Umbilical cord (tissue), 2 donors: ENCODE measurements at places on chromosomes 1 and 21. TPM values are rescaled to one million over a fixed set of nuclear protein-coding genes. Genes with fewer than 3 reads are reported as not detected.

Gene GRHL3
- 28.4 TPM for total RNA-seq

Gene S100A8
- total RNA-seq = 16.6 TPM

DNA sequence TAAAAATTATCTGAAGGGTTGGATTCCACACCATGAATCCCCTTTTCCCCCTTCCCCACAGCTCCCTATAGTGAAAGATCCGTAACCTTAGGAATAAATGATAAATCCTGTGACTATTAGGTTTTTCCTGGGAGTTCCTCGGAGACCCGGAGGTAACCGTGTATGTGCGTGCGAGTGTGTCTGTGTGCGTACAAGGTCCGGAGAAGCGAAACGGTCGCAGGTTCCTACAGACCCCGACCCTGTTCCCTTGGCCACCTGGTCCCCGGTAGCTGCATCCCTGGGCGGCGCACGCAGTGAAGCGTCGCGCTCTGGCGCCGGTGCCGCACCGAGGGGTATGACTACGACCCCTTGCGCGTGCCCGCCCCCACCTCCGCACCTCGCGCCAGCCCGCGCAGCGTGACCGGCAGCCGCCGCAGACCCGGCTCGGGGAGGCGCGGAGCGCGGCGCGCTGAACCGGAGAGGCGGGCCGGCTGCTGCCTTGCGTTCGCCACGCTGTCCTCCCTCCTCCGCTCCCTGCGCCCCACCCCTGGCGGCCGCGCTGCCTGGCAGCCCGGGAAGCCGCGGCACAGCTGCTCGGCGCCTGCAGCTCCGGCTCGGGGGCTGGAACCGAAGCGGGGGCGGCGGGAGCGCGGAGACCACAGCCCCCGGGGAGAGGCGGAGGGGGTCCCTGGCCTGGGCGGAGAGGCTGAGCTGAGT, at the start of gene AK5:
AK5 (plus strand) TSS at position 529 of the 696 bp plus-strand sequence. CDS start 295 bp downstream, outside the sequence.
- DNase-seq = peak; percentile 35

DNA sequence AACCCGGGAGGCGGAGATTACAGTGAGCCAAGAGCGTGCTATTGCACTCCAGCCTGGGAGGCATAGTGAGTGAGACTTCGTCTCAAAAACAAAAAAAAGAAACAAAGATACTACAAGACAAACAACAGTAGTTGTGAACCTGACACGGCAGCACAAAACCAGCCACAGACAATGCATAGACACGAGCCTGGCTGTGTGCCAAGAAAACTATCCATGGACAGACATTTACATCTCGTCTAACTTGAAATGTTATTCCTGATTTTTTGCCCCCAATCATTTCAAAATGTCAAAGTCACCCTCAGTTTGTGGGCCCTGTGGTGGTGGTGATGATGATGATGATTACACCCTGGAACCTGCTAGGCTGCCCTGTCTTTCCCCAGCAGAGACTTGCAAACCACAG, 6.3 kb downstream of the KLHL21 start:
- DNase-seq = no peak

- no peak for DNase-seq
Observed at GRCh38 chr21:44914176-44914874, 6.4 kb downstream of the ITGB2 start.

DNA sequence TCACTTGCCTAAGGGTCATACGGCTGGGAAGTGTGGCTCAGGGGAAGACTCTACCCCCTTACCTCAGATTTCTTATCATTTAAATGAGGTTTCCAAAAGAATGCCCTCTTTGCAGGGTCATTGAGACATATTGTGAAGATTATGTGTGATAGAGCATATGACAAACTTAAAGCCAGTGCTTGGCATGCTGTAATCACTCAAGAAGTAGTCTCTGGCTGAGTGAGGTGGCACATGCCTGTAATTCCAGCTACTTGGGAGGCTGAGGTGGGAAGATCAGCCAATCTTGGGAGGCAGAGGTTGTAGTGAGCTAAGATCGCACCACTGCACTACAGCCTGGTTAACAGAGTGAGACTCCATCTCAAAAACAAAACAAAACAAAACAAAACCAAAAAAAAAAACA, 7.5 kb upstream of the LDLRAD2 start:
- no peak for DNase-seq

DNA sequence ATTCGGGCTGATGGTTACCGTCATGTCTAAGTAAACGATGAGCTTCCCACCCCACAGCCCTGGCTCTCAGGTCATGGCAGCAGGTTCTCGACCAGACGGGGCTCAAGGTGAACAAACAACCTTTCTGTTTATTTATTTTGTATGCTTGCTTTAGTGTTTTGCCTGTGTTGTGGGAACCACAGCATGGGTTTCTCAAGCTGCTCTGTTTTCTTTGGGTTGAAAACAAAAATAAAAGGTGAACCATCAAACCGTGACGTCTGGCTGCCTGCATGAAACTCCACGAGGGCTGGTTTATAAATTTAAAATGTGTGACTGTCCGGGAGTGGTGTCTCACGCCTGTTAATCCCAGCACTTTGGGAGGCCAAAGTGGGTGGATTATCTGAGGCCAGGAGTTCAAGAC, 28.0 kb downstream of the TMEM51 start:
- no peak for DNase-seq

DNA sequence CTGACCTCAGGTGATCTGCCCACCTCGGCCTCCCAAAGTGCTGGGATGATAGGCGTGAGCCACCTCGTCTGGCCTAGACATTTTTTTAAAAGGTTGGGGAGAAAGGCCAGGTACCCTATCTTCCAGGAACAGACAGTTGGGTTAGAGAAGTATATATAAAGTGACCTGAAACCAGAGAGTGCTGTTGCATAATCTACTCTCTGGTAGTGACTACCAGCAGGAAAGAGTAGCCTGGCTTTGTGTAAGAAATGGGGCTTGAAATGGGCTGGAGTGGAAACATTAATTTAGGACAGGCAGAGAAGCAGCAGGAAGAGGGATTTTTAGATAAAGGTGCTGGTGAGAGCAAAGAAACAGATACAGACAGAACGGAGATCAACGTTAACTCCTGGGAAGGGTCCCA, 125.8 kb upstream of the HOOK1 start:
- DNase-seq = peak; percentile 72

- no peak for DNase-seq
Observed at GRCh38 chr1:170001266-170001665, 73.2 kb downstream of the KIFAP3 start.

DNA sequence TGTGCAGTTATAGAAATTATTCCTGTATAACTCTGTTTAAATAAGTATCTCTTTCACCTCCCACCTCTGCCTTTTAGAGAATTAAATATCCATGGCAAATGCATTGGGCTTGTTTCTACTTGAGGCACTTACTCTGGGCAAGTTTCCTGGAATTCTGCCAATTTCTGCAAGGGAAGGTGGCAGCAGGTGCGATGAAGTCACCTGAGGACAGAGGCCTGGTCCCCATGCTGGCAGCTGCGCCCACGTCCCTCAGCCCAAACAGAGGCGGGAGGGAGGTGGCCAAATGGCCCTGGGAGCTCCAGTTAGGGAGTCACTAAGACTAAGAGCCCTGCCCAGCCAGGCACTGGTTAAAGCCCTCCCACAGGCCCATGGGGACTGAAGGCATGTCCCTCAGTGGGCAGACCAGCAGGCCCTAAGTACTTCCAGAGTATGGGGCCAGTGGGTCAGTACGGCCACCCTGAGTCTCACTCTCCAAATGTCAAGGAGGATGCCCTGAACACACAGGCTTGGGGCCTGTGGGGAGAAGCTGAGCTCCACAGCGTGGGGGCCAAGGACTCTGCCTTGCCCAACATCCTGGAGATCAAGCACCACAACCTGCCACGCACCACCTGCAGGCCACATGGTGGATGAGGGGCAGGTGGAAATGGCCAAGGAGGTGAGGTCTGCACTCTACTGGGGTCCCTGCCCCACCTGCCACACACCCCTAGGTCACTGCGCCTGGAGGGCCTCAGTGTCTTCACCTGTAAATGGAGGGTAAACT, 19.4 kb downstream of the ACOT7 start:
- DNase-seq = no peak

DNA sequence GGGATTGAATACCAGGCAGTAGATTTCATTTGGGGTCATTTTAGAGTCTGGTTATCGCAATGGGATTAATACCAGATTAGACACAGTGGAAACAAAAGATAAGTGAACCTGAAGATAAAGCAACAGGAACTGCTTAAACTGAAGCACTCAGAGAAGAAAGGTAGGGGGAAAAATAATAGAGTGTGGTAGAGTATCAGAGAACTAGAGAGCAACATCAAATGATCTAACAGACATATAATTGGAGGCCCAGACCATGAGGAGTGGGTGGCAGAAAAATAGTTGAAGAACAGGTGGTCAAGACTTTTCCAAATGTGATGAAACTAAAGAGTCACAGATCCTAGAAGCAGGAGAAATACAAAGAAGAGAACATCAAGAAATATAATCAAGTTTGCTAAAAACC, 484.3 kb downstream of the CAMTA1 start:
- DNase-seq = no peak

DNA sequence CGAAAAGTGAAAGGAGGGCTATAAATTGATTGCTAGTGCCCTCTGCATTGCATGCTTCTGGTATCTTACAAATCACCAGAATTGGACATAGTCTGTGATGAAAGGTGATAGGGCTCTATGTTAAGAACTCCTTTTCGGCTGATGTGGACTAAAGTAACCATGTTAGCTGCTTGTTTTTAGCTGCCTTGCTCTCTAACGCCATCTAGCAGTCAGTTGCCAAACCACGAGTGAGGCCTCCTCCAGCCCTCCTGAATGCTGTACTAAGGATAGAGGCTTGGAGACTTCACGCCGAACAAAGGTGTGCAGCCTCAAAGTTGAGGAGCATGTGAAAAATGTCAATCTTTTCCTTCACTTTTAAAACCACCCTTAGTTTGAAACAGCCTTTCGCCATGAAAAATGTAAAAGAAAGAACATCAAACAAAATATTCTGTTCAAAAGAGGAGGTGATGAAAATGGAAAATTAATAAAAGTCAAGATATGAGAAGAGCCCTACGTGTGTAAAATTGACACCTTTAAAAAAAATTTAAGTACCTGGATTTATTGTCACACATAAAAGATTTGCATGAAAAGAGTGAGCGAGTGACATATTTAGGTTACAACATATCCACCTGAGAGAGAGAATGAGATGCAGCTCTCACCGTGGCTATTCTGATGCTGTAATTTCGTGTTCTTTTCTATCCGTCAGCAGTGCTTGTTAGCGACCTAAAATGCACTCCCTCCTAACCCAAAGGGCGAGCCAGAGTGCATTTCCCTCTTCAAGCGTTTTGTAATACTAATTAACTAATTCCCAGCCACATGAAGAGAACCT, 8.1 kb downstream of the LRRC53 start:
- peak; percentile 72 for DNase-seq
